ENCODE measurements at places on chromosomes 1 and 21.

- no peak overlapping the region for H3K4me3 ChIP-seq
- DNase-seq: no peak
- H3K27me3 ChIP-seq: no peaks in the 10 kb centered on the region
These were observed 4.7 kb downstream of the ZBTB7B start for GRCh38 chr1:155007251-155007828.

DNA sequence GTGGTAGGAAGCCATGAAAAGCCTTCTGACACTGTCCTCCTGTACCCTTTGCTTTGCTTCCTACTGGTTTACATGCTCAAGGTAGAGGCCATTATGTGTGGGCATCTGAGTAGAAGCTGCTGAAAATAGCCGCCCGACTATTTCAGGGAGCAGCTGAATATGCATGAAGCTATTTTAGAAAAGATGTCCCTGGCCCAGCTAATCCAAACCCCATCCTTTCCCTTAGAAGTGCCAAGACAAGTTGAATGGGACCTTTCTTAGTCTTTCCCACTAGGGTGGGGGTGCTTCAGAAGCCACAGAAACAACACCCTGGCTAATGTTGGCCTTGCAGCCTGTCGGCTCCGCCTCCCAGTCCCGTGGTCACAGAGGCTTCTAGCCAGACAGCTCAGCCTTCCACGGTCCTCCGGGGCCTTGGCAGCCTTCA lies 205.1 kb upstream of the EDN2 start:
- no peaks in the 10 kb centered on the region for H3K27me3 ChIP-seq
- no peak overlapping the region for H3K27ac ChIP-seq
- H3K4me3 ChIP-seq: no peak overlapping the region
- H3K4me1 ChIP-seq: no peaks in the 10 kb centered on the region
- no peaks in the 10 kb centered on the region for H3K36me3 ChIP-seq

GRCh38 chr21:39083377-39084008 lies 99.8 kb downstream of the PSMG1 start:
- peaks cover 20% of the 10 kb centered on the region for H3K4me1 ChIP-seq
- H3K36me3 ChIP-seq: no peaks in the 10 kb centered on the region
- no peak overlapping the region for H3K27ac ChIP-seq
- DNase-seq: no peak

DNA sequence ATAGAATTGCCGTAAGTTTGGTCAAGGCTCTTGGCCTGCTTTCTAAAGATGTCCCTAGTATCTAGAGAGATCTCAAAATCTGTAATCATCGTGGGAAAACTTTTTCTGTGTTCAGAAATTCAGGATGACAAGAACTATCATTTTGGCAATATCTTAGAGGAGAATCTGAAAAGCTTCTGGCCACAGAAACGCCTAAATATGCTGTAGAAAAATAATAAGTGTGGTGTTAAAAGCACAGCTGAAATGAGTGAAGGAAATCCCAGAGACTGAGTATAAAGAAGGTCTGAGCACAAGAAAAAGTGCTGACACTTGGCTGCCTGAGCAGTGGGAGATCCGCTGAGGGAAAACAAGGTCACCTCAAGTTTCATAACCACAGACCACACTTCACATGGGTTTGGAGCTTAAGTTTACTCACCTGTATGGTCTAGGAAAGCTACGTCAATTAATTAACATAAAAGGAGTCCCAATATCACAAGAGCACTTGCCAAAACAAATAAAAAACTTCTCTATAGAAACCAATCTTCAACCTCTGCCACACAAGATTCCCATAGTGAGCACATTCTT lies 235.2 kb upstream of the IRF2BP2 start:
- H3K36me3 ChIP-seq: peaks cover 3% of the 10 kb centered on the region
- H3K4me1 ChIP-seq: peaks cover 61% of the 10 kb centered on the region
- H3K27me3 ChIP-seq: no peaks in the 10 kb centered on the region
- peak overlapping the region; percentile 92 for H3K27ac ChIP-seq

DNA sequence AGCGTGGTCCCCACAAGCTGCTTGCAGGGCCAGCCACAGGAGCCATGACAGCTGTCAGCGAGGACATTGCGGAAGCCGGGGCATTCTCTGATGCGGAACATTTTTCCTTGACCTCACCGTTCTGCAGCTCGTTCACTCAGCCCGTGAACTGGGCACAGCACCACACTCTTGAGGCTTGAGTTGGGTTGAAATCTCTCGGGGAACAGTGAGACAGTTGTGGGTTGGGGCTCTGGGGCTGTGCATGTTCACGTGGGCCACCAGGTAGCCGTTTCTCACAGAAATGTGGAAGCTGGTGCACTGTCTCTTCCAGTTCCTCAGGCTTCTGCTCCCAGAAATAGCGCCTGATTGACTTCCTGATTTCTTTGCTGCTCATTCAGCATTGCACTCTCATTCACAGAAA lies 69.8 kb downstream of the SPSB1 start:
- H3K27me3 ChIP-seq: no peaks in the 10 kb centered on the region
- H3K27ac ChIP-seq: no peak overlapping the region
- DNase-seq: no peak
- no peak overlapping the region for H3K4me3 ChIP-seq

DNA sequence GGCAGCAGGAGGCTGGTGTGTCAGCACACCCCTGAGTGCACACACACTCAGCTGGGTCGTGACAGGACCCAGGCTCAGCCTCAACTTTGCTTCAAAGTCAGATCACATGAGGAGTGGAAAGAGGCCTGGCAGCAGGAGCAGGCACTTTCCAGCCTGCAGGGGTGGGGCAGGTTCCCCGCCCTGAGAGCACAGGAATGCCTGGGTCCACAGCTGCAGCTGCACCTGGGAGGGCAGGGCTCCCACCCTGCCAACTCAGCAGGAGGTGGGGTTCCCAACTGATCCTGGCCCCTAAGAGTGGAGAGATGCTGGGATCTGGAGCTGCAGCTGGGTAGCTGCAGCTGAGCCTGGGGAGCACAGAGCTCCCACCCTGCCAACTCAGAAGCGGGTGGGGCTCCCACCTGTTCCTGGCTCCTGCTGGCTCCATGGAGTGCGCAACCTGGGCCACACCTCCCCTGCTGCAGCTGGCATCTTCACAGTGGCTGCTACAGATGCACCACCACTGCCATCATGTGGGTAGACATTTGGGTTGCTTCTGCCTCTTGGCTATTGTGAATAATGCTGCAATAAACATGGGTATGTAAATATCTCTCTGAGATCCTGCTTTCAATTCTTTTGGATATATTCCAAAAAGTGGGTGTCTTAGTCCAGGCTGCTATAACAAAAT lies 415.4 kb downstream of the TTLL7 start:
- H3K36me3 ChIP-seq: peaks cover 2% of the 10 kb centered on the region
- H3K27ac ChIP-seq: no peak overlapping the region
- no peaks in the 10 kb centered on the region for H3K4me1 ChIP-seq
- DNase-seq: no peak

DNA sequence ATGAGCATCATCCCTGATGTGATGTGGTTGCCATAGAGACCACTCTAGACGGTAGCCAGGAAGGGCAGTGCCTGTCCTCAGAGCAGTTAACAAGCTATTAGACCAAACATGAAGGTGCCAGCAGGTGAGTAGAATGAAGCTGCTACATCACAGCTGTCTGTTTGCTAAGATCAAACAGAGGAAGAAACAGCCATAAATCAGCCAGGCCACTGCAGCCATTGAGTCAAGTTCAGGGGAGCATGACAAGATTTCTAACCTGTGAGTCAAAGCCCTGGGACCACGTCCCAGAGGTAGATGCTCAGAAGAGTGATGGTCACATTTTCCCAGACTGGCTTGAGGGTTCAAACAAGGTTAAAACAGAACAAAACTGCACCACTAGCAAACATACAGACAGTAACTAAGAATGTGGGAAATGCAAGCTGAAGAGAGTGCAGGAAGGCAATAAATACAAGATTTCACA lies 450.6 kb upstream of the DAB1 start:
- H3K4me1 ChIP-seq: no peaks in the 10 kb centered on the region
- H3K36me3 ChIP-seq: no peaks in the 10 kb centered on the region
- H3K27me3 ChIP-seq: peaks cover 6% of the 10 kb centered on the region

GRCh38 chr1:55326496-55327243 lies 111.5 kb upstream of the USP24 start:
- H3K27ac ChIP-seq: no peak overlapping the region
- H3K27me3 ChIP-seq: no peaks in the 10 kb centered on the region

All from osteocyte (in vitro differentiated cells).